ENCODE measurements at places on chromosomes 12 and 14.

DNA sequence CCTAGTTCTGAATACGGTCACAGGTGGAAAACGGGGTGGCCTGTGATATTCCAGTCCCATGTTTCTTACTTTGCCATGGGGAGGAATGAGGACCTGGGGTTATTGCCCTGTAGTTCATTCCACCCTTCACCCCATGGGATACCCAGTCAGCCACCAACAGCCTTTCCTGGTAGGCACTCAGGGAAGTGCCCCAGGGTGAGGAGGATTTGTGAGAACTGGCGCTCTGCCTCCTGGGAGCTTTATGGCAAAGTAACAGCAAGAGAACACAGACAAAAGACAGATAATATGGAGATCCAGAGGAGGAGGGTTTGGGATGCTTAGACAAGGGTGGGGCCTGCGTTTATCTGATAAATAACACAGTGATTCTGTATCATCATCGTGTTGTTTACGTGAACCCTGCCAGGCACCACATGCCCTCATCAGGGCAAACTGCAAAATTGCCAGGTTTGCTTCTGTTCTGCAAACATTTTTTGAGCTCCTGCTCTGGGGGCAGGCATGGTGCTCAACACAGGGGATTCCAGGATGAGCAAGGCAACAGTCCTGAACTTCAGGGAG, 223.5 kb downstream of the SLC41A2 start:
- no peaks in the 10 kb centered on the region for H3K27me3 ChIP-seq
- DNase-seq = no peak
- H3K4me1 ChIP-seq = peaks cover 63% of the 10 kb centered on the region
- H3K36me3 ChIP-seq = no peaks in the 10 kb centered on the region

DNA sequence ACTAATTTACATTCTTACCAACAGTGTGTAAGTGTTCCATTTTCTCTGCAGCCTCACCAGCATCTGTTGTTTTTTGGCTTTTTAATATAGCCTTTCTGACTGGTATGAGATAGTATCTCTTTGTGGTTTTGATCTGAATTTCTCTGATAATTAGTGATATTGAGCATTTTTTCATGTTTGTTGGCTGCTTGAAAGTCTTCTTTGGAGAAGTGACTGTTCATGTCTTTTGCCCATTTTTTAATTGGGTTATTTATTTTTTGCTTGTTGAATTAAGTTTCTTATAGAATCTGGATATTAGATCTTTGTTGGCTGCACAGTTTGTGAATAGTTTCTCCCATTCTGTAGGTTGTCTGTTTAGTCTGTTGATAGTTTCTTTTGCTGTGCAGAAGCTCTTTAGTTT, 48.0 kb upstream of the OR6J1 start:
- peaks cover 71% of the 10 kb centered on the region for H3K27me3 ChIP-seq
- H3K27ac ChIP-seq = no peak overlapping the region
- no peak overlapping the region for H3K4me3 ChIP-seq
- peaks cover 4% of the 10 kb centered on the region for H3K36me3 ChIP-seq
- DNase-seq = no peak
- peaks cover 1% of the 10 kb centered on the region for H3K4me1 ChIP-seq

DNA sequence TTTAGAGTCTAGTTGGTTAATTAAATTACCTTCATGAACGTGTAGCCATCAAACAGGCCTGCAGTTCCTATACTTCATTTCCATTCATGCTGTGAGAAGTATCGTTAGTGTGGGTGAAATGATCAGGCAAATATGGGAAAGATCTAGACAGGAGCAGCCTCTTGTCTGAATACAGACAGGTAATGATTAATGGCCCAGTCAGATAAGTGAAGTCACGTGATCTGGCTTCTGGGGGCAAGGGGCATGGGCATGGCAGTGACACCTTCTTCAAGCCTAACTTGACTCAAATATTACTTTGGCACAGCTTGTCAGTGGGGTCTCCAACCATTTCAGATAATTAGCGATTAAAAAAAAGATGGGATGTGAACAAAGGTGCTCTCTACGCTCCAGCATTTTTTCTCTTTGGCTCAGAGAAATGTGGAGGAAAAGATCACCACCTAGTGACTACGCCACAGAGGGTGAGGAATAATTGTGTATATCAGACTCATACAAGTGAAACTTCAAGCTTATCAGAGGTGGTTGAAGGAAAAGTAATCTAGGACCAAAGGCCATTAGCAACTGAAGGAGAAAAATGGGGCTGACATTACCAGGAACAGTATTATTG, 17.8 kb downstream of the GUCY2C start:
- H3K4me3 ChIP-seq = no peak overlapping the region
- H3K27ac ChIP-seq = no peak overlapping the region
- peaks cover 2% of the 10 kb centered on the region for H3K4me1 ChIP-seq
- H3K36me3 ChIP-seq = no peaks in the 10 kb centered on the region
- DNase-seq = no peak
- H3K27me3 ChIP-seq = peaks cover 9% of the 10 kb centered on the region

- no peak overlapping the region for H3K4me3 ChIP-seq
- no peak for DNase-seq
- no peaks in the 10 kb centered on the region for H3K27me3 ChIP-seq
- H3K4me1 ChIP-seq = peaks cover 36% of the 10 kb centered on the region
- H3K27ac ChIP-seq = no peak overlapping the region
Measured at GRCh38 chr14:102374264-102374663, 11.5 kb downstream of the TECPR2 start.

Measured in activated CD8-positive, alpha-beta memory T cell treated with anti-CD3 and anti-CD28 coated beads, Interleukin-2, amount 10 ng/mL, durations not matched to agents 7 days and 5 days (primary cell).